ENCODE measurements at places on chromosomes 13 and 19. TPM values are rescaled to one million over a fixed set of nuclear protein-coding genes. Genes with fewer than 3 reads are reported as not detected.
A peak's percentile ranks its signal among the peaks of the same experiment; 100 is the strongest.

DNA sequence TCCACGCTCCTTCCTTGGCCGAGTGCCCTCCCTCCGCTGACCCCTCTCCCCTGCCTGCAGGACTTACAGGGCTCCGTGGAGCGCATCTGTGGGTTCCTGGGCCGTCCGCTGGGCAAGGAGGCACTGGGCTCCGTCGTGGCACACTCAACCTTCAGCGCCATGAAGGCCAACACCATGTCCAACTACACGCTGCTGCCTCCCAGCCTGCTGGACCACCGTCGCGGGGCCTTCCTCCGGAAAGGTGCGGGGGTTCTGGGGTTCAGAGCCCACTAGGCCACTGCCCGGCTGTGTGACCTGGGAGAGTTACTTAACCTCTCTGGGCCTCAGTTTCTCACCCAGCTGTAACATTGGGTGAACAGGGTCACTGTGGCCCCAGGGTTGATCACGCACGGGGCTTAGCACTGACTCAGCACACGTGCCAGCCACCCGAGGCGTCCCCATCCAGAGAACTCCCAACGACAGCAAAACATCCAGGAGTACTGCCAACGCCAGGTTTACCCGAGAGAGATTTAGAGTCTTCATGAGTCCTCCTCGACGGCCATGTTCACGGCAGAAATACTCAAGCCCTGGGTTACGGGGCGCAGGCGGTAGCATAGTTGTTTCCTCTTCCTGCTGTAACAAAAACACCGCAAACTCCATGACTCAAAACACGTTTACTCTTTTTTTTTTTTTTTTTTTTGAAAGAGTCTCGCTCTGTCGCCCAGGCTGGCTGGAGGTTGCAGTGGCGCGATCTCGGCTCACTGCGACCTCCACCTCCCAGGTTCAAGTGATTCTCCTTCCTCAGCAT is 9.7 kb upstream of the SPACA4 start:
- no peak for DNase-seq

The CGB5 gene
- 0.49 TPM for total RNA-seq

The IGSF23 gene
- total RNA-seq: 6.8 TPM

The COL5A3 gene
- not detected for total RNA-seq

DNA sequence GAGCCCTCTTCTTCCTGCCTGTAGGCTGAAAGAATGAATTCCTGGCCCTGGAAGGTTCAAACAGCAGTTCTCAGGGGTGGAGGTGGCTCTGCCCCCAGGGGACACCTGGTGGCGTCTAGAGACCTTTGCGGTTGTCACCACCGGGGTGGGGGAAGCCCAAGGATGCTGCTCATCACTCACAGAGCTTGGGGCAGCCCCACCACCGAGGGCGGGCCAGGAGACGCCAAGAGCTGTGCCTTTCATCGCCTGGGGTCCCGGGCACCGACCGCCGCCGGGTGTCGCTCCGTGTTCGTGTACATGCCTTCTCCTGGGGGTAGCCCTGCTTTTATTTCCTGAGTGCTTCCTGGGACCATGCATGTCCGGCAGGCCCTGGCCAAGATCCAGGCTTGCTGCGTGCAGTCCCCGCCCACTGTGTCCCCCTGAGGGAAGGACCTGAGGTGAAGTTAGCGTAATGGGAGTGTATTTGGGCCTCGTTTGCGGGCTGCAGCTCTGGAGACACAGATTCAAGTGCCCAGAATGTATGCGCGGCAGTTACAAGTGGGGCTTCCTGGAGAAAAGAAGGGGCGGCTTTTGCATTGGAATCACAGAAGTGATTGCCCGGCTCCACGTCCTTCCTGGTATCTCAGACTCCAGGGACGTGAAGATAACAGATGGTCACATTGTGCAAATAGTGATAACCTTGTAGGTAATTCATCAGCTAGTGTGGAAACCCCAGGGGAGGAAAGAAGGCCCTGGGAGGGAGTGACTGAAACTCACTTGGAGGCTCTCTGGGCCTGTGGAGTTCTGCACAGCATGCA is 7.8 kb downstream of the DOT1L start:
- peak; percentile 74 for DNase-seq

GRCh38 chr13:49859560-49859959 is 67.1 kb upstream of the KPNA3 start:
- DNase-seq: no peak

DNA sequence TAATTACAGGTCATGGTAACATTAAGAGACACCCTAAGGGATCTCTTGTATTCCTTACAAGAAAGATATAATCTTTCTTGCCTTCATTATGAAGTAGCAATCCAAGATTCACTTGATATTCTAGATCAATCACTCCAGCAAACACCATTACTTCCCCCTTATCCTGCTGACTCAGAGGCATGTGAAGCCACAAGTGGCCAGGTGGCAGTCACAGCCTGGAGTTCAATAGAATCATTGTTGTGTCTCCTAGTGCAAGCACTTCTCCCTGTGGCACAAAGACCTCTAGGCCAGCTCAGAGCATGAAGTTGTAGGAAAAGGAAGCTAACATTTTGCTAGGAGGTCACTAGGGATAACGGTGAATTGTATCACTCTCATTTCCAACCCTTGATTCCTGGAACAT is 864.3 kb upstream of the ATXN8OS start:
- DNase-seq: no peak

GRCh38 chr13:41352935-41353840 is 42.1 kb downstream of the NAA16 start:
- peak; percentile 53 for DNase-seq

The LRP3 gene
- 21.3 TPM for total RNA-seq

DNA sequence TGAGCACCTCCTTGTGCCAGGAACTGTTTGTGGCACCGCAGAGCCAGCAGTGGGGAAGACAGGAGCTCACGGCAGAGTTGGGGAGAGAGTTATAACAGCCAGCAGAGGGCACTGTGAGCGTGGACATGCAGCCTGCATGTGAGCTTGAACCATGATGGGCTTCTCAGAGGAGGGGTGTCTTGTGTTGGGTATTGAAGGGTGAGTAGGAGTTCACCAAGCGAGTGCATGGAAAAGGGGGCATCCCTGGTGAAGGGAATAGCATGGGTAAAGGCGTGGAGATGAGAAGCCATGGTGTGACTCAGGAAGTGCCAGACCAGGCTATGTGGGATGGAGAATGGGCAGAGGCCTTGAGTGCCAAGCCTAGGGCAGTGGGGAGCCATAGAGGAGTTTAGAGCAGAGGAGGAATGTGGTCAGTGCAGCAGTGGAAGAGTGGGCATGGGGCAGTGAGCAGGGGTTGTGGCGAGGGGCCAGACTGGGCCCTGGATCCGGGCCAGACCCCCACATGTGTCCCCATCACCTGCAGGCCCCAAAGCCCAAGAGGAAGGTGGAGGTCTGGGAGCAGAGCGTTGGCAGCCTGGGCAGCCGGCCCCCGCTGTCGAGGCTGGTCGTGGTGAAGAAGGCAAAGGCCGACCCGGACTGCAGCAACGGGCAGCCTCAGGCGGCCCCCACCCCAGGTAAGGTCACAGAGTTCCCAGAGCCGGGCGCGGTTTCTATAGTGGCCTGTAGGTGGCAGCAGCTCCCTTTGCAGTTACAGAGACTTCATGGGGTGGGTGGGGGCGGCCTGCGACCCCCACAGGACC is 11.8 kb upstream of the SHD start:
- peak; percentile 70 for DNase-seq

The FAAP24 gene
- total RNA-seq: 12.0 TPM

- DNase-seq: no peak
These were observed 5.0 kb upstream of the GRIN3B start for GRCh38 chr19:995051-995827.

DNA sequence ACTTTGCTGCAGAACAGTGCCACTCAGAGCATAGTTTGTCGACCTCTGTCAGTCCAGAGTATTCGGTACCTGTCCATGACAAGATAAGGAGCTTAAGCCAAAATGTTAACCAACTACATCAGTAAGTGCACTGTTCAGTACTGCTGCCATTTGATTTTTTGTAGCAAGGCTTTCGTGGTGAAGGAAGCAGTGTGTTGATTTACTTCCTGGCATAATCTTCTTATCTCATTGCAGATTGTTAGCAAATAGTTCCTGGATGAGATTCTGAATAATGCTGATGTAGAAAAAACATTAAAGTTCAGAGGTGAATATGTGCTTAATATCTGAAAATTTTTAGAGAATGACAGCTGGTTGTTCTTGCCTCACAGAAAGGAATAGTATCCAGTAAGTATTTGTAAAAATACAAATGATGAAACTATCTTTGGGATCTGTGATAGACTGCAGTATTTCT is 85.7 kb downstream of the LRRC63 start:
- DNase-seq: no peak

DNA sequence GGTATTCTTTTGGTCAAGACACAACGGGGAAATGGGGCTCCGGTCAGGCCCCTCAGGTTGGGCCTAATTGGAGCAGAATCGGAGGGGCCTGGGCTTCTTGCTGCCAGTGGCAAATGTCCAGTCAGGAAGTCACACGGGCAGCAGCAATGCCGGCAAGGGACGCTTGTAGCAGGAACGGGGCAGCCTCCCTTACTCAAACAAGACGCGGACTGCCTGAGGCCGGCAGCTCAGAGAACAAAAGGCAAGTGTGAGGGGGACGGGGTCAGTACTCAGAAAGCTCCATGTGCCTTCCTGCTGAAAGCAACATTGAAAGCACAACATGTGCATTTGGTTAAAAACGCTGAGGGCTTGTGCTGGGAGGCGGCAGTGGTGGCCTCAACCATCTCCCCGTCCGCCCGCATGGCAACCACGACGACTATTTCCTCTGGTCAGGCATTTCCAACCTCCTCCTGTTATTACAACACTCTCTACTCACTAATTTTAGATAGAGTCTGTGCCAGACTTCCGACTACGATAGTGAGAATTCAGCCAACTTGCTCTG is 20.5 kb upstream of the RASA3 start:
- no peak for DNase-seq

The TTC9B gene
- total RNA-seq: not detected

- DNase-seq: no peak
These were observed 36.8 kb downstream of the RAB20 start for GRCh38 chr13:110524541-110525257.

- no peak for DNase-seq
These were observed 13.5 kb upstream of the TPM4 start for GRCh38 chr19:16062789-16063188.

GRCh38 chr13:27138457-27139093 is 33.0 kb downstream of the USP12 start:
- DNase-seq: no peak

DNA sequence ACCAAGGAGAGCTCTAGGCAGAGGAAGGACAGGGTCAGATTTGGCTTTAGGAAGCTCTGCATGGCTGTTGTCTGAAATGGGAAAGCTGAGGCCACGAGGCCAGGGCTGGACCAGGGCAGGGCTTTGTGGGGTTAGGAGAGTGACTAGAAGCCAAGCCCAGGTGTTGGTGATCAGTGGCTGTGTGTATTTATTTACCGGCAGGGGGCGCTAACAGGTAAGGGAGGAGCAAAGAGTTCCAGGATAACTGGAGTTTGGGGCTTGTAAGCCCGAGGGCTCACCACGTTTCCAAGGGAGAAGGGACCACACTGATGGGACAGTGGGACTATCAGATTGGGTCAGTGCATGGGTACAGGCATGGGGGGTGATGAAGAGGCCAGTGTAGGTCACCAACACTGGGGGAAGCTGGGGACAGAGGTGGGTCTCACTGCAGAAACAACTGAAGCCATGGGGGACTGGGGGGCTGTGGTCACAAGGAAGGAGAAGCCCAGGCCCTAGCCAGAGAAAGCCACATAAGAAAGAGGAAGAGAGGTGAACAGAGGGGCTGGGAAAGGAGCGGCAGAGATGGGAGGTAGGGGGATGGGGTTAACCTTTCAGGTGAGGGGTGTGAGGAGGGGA is 3.9 kb downstream of the TMEM147 start:
- DNase-seq: peak; percentile 68

DNA sequence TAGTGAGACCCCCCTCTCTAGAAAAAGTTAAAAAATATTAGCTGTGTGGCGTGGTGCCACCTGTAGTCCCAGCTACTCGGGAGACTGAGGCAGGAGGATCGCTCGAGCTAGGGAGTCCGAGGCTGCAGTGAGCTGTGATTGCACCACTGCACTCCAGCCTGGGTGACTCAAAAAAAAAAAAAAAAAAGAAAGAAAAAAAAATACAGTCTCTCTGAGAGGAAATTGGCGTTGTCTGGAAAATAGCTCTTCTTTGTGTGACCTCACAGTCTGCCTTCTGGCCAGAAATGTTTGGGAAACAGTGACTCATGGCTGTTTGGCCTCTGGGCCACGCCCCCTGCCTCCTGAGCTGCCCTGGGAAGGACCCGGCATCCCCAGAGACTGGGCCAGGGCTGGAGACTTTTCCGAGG is 10.7 kb downstream of the MARCHF2 start:
- DNase-seq: peak; percentile 86
